ENCODE measurements at places on chromosomes 11 and 22. TPM values are rescaled to one million over a fixed set of nuclear protein-coding genes. Genes with fewer than 3 reads are reported as not detected.

DNA sequence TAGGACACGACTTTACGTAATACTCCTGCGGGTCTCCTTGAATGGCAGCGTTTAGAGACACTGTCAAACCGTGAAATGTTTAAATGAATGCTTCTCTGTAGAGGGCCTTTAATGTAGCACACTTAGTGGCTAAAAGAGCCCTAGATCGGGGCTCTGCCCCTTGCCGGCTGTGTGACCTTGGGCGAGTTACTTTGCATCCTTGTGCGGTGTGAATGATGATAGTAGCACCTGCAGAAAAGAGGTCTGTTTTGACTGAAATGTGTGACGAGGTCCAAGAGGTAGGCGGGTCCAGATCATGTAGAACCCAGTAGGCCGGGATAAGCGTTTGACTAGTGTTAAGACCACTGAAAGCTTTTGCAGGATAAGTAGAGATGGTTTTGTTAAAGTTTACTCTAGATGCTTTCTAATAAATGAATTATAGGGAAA is 866 bp downstream of the MED17 start:
- DNase-seq, result peak; percentile 4

- DNase-seq, result peak; percentile 70
Observed at GRCh38 chr11:78857688-78858087, 283.0 kb upstream of the NARS2 start.

Gene PATE2
- not detected for total RNA-seq

GRCh38 chr11:67999704-68000103 is 4.2 kb downstream of the UNC93B1 start:
- DNase-seq, result no peak

Gene SULT4A1
- under 0.01 TPM for total RNA-seq

DNA sequence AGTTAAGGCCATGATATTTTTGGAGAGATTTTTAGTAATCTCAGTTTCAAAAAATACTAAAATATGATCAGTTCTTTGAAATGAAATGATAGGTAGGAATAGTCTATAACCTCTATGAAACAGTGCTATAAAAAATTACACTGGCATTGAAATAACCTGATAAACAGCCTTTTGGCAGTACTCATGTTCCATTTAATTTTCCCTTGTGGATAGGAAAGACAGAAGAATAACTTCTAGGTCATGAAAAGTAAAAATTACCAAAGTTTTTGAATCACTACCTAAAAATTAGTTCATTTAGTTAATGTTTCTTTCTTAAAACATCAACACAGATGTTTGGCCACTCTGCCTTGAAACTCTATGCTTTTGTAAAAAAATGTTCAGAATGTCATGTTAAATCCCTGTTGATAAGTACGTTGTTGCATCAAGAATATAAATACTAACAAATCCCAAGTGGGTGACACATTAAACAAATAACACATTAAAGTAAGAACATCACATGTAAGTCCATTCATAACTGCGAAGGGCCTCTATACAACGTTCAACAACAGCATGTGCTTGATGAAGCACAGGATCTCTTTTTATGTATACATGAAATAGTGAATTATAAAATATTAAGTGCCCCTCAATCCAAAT is 290.2 kb downstream of the SWAP70 start:
- DNase-seq, result peak; percentile 44

Gene CALCB
- 0.17 TPM for total RNA-seq

DNA sequence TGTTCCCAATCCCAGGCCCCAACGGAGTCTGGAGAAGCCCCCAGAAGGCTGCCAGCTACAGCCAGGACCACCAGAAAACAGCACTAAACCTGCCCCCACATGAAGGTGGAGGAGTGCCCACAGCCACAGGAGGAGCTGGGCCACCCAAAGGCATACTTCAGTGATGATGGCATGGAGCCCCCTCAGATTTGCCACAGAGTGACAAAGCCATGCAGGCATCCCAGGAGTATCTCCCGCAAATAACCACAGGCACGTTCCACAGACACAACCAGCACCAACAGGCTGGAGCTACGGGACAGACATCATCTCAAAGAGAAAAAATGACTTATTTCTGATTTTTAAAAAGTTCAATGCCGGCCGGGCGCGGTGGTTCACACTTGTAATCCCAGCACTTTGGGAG is 10.6 kb downstream of the CARS1 start:
- DNase-seq, result no peak

Gene TRIM34
- total RNA-seq, result 17.8 TPM

Gene APOA5
- not detected for total RNA-seq

Gene CARD16
- total RNA-seq, result 102 TPM

DNA sequence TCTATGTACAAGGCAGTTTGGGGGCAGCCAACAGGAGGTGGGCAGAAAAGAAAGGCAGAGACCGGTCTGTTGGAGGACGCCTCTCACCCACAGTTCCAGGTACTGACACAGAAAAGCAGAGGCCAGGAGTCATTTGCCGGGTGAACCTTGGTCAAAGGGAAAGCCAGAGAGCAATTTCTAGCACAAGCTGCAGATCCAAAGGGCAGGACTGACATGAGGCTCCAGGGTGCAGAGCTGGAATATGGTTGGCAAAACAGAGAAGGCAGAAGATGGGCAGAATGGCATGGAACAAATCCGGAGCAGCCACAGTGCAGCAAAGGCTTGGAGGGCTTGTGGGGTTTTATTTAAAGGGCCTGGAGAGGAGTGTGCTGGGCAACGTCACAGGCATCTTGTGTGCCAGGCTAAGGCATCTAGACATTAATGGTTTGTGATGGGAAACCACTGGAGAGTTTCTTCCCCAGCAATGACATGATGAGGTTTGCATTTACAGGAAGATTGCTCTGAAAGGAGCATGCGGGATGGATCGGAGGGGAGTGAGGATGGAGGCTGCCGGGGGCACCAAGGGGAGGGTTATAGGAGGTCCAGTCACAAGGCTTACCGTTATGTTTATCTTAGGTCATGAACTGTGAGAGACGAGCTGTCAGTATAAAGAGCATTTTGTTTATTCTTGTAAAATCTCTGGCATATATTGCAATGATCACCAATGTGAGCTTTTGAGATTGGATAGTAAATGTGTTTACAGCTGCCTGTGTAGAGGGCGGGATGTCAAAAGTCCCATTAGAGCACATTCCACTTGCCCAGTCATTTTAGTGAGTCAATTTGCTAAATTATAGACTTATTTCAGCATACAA is 5.7 kb upstream of the MMP20 start:
- DNase-seq, result peak; percentile 41

- DNase-seq, result peak; percentile 75
Observed at GRCh38 chr11:130634961-130635473, 186.6 kb downstream of the ADAMTS15 start.

Gene ADSL
- 67.0 TPM for total RNA-seq

Gene DNAJB7
- not detected for total RNA-seq

GRCh38 chr11:94525546-94526324 is 13.5 kb downstream of the C11orf97 start:
- DNase-seq, result peak; percentile 62

Gene CST6
- 1.8 TPM for total RNA-seq

GRCh38 chr22:22044153-22044552 is 61.6 kb upstream of the TOP3B start:
- DNase-seq, result no peak

- DNase-seq, result no peak
Observed at GRCh38 chr11:61065955-61066638, 36.2 kb upstream of the CD5 start.

DNA sequence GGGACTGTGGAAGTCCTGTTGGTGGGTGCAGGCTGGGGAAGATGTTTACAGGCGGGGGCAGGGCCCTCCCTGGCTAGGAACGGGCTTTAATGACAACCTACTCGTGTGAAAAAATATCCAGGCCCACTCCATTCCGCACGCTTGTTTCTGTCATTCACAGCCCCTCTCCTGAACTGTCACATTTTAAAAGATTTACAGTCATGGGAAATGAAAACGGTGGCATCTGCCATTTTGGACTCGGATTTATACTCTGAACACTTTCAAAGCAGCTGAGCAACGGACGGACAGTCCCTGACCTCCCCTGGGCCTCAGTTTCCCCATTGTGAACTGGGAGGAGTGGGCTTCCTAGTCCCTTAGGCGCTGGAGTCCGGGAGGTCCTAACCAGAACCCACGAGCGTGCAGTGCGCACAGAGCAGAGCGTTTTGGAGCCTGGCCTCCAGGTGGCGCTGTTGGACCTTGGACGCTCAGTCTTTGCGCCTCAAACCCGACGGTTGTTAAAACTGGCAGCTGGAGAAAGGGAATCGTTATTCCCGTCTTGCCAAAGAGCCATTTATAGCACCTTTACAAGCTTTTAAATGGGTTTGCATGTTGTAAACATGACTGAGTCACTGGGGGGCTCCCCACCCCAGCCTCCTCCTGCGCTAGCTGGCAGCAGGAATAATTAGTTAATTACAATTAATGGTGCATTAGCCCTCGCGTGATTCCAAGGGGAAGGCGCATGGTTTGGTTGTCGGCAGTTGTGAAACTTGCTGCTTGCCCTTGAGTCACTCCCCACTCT is 75.3 kb downstream of the FBLN1 start:
- DNase-seq, result peak; percentile 79

- peak; percentile 61 for DNase-seq
Observed at GRCh38 chr22:38187413-38188212, 6.0 kb upstream of the PLA2G6 start.

- no peak for DNase-seq
Observed at GRCh38 chr11:18791207-18791968, at the start of gene PTPN5. PTPN5 (minus strand) TSS chr11:18791798; CDS start chr11:18771958, 19,840 bp downstream.

Gene ARHGAP42
- total RNA-seq, result 8.7 TPM

Gene CAPN5
- total RNA-seq, result 12.3 TPM

Gene PHLDA2
- total RNA-seq, result 4.1 TPM

Gene MED17
- total RNA-seq, result 24.1 TPM

DNA sequence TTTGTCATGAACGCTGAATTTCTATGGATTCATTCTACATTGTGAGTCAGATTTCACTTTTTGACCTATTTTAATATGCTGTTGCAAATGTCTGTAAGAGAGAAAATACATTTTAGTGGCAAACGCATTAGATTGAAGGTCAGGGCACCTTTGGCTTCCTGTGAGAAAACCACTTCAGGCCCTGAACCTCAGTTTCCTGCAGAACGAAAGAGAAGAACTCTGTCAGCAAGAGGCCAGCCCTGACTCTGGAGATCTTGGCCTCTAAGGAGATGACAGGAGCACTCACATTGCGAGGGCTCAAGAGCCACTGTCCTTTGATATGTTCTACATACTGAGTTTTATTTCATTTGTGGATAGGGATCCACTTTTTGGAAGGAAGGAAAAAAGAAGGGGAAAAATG is 83.6 kb downstream of the KCNJ1 start:
- no peak for DNase-seq

GRCh38 chr11:133947321-133947756 is 9.4 kb downstream of the IGSF9B start:
- peak; percentile 66 for DNase-seq

GRCh38 chr22:35442471-35442870 is 42.5 kb downstream of the MCM5 start:
- no peak for DNase-seq

DNA sequence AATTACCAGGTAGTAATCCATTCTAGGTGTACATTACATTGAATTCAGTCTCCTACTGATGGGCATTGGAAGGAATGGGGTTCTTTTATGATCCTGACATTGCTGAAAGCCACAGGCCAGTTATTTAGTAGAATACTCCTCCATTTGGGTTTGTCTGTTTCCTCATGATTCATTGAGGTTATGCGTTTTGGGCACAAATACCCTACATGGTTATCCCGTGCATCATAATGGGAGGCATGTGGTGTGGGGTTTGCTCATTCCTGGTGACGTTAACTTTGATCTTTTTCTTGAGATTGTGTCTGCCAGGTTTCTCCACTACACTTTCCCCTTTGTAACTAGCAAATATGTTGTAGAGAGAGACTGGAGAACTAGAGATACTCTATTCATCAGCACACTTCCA is 5.5 kb downstream of the FOLR3 start:
- peak; percentile 72 for DNase-seq

Gene SORL1
- total RNA-seq, result 10.9 TPM

DNA sequence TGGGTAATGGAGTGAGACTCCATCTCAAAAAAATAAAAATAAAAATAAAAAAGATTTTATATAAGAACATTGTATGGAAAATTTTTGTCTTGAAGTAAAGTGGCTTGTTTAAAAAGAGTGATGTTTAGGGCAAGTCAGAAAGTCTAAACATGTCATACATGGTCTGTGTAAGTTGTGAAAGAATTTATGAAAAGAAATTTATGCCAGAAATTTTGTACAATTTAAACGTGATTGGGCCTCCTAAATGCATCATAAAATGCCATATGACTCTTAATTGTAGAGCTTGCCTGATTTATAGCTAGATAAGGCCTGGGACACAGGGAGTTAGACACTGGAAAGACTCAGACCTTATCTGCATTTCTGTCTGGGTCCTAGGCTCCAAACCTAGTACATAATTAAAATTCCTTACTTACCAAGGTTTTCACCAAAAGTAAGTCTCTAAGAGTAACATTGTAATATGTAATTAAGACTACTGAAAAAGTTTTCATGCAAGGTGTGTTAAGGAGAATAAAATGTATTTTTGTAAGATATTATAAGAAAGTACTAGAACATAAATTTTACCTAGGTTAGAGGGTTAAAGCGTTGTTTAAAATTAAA is 110.5 kb downstream of the AASDHPPT start:
- DNase-seq, result no peak

Gene SYT8
- total RNA-seq, result not detected

GRCh38 chr11:61688365-61689163 is 8.4 kb downstream of the DAGLA start:
- DNase-seq, result peak; percentile 53

GRCh38 chr11:75430714-75431532 is 2.1 kb downstream of the KLHL35 start:
- no peak for DNase-seq

Gene MAPK8IP2
- total RNA-seq, result 0.26 TPM

Gene OSBP2
- total RNA-seq, result 0.51 TPM

Gene PANX2
- 0.17 TPM for total RNA-seq

DNA sequence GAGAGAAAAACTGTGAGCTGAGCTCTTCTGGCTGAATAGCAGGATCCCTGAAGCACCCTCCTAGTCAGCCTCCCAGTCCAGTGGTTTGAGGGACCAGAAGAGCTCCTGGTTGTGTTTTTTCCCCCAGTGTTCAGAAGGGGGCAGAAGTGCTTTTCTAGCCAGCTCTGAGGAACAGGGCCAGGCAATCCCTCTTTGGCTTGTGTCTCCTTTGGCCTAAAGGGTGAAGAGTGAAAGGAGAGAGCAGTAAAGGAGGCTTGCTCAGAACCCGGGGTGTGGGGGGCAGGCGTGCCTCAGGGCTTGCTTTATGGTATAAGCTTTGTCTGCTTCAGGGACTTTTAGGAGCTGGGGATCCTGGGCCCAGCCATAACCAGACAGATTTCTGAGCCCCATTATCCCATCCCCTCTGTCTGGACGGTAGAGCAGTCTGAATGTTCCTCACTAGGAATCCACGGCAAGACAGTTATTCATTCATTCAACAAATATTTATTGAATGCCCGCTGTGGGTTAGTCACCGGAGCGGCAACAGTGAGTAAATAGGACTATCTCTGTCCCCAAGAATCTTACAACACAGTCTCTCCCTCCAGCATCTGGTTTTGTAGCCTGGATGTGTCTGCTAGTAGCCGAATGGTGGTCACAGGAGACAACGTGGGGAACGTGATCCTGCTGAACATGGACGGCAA is 14.5 kb downstream of the ACP2 start:
- peak; percentile 73 for DNase-seq

GRCh38 chr22:44293876-44294275 is 18.9 kb downstream of the SHISAL1 start:
- no peak for DNase-seq

GRCh38 chr22:31586137-31586920 is 75.7 kb downstream of the PISD start:
- DNase-seq, result peak; percentile 56

- DNase-seq, result peak; percentile 41
Observed at GRCh38 chr22:37302674-37303555, 20.6 kb downstream of the CYTH4 start.
